Thoracic aorta endothelial cell (primary cell): ENCODE measurements at places on chromosomes 6 and 20. TPM values are rescaled to one million over a fixed set of nuclear protein-coding genes. Genes with fewer than 3 reads are reported as not detected.

C20orf144 gene
- total RNA-seq: 0.07 and 0.13 TPM in 2 replicates

ZNF341 gene
- total RNA-seq: 2.0 and 2.4 TPM in 2 replicates

TP53TG5 gene
- total RNA-seq: not detected in 2 replicates

NCOA5 gene
- 28.3 and 29.2 TPM in 2 replicates for total RNA-seq

BEND6 gene
- 1.0 and 1.1 TPM in 2 replicates for total RNA-seq

GPX5 gene
- not detected in 2 replicates for total RNA-seq

ESR1 gene
- 0.13 TPM in 1 of 2 replicates, not detected in the other for total RNA-seq

CST4 gene
- not detected in 2 replicates for total RNA-seq

SLA2 gene
- total RNA-seq: not detected in 2 replicates

PPIL6 gene
- total RNA-seq: 0.14 and 0.27 TPM in 2 replicates

PTK6 gene
- total RNA-seq: not detected in 2 replicates

ARG1 gene
- not detected in 2 replicates for total RNA-seq

TPD52L1 gene
- total RNA-seq: 4.3 and 4.7 TPM in 2 replicates

PLCB4 gene
- total RNA-seq: 1.5 and 3.5 TPM in 2 replicates
